ENCODE measurements at places on chromosomes 11 and 22.

- no peak for DNase-seq
These were observed 31.6 kb upstream of the MYH9 start for GRCh38 chr22:36419177-36419911.

DNA sequence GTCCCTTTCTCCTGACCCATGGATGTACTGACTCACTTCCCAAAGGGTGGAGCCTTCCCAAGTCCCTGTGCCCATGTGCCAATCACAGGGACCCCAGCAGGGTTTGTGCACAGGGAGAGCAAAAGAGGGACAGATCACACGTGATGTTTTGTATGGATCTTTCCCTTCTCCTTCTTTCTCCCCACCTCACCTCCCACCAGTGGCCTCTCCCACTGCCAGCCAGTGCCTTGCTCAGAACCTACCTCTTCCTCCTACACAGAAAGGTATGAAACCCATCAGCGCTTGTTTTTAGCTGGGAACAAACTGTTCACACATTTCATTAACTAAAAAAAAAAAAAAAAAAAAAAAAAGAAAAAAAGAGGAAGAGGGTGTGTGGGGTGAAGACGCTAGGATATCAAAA, 112.9 kb downstream of the DSCAML1 start:
- DNase-seq, result no peak

GRCh38 chr11:17581732-17582053, 34.6 kb downstream of the OTOG start:
- no peak for DNase-seq

GRCh38 chr22:25510876-25511275, 53.6 kb upstream of the GRK3 start:
- no peak for DNase-seq

- DNase-seq, result peak; percentile 46
These were observed 26.1 kb downstream of the UBE2L3 start for GRCh38 chr22:21593406-21594232.

- peak; percentile 80 for DNase-seq
These were observed 43.2 kb upstream of the DLAT start for GRCh38 chr11:111982019-111982464.

- DNase-seq, result no peak
These were observed 7.6 kb downstream of the IL17REL start for GRCh38 chr22:50004918-50005317.

GRCh38 chr11:133425245-133425644, 107.1 kb downstream of the OPCML start:
- no peak for DNase-seq

GRCh38 chr11:73182824-73183321, 35.2 kb upstream of the P2RY2 start:
- no peak for DNase-seq

DNA sequence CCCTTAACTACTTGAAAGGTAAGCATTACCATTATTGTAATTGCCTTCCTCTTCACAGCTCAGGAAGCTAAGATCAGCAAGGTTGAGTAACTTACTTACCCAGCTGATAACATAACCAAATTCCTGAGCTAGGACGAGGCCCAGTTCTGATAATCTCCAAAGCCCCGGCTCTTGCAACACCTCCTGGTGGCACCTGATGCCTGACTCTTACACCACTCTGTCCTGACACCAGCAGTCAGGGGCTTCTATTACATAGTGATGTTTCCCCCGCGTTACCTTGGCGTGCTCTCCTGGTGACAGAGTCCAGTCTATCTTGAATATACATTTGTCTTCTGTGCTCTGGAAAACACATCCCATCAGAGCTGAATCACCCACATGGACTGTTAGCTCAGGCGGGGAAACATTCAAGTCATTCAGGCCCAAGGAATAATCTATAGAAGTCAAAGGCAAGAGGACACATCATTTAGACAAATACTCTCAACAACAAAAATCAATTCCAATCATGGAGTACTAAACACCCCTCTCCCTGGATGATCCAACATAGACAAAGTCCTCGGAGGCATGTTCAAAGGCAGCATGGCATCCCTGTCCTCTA, 12.6 kb downstream of the JAML start:
- no peak for DNase-seq

DNA sequence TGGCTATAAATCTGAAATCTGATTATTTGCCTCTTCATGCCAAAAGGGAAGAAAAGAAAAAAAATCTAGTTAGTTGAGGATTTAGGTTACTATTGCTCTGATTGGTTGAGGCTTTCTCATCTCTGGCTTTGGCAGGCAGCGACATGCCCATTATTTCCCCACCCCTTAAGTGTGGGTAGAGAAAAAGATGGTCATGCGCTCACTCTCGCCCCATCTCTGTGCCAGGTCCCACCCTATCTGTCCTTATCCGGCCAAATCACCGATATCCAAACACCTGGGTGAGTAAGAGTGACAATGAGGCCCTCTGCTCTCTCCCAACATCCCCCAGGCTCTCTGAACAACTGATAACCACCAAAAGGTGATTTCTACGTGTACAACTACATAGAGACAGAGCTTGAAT, 31.2 kb upstream of the SNX19 start:
- no peak for DNase-seq

GRCh38 chr11:107271425-107271824, 186.2 kb downstream of the CWF19L2 start:
- DNase-seq, result no peak

- DNase-seq, result no peak
These were observed 7.3 kb downstream of the C11orf97 start for GRCh38 chr11:94519478-94520084.

GRCh38 chr11:23310276-23310675, 450.0 kb upstream of the CCDC179 start:
- DNase-seq, result no peak

- peak; percentile 78 for DNase-seq
These were observed 1.4 kb upstream of the OSBPL5 start for GRCh38 chr11:3166268-3167142.

DNA sequence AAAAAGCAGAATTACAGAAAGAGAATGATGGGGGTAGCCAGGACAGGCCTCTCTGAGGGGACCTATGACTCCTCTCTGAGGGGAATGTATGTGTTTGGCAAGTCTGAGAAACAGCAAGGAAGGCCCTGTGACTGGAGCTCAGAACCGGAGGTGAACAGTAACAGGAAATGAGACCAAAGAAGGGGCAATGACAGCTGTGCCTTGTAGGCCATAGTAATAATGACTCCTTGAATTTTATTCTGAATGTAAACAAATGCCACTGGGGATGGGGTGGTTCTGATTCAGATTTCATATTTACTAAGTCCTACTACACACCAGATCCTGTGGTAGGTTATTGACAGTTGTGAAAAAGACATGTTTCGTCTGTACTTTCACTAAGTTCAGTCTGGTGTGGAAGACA, 52.8 kb upstream of the APOA1 start:
- no peak for DNase-seq

- DNase-seq, result no peak
These were observed 3.1 kb upstream of the TMEM109 start for GRCh38 chr11:60910711-60911380.

GRCh38 chr11:33515347-33515746, 185.3 kb downstream of the C11orf91 start:
- DNase-seq, result no peak

GRCh38 chr22:22552630-22553029, 6.4 kb downstream of the PRAME start:
- peak; percentile 39 for DNase-seq

GRCh38 chr11:84687433-84687832, 939.7 kb downstream of the DLG2 start:
- DNase-seq, result no peak

GRCh38 chr22:44952863-44953746, 56.7 kb downstream of the PHF21B start:
- DNase-seq, result no peak

GRCh38 chr22:48897645-48898370, 929.9 kb downstream of the BRD1 start:
- DNase-seq, result no peak

DNA sequence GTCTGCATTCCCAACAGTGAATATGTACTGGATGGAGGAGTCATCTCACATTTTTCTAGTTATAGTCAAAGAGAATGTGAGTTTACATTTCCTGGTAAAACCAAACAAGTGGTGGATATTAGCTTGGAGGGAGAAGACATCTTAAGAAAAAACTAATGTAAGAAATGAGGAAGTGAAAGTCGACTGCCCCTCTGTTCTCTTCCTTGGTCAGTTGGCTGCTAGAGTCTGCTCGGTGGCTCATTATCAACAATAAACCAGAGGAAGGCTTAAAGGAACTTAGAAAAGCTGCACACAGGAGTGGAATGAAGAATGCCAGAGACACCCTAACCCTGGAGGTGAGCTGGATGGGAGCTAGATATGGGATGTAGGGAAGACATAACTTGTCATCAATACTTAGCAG, 5.8 kb downstream of the SLC22A9 start:
- no peak for DNase-seq

DNA sequence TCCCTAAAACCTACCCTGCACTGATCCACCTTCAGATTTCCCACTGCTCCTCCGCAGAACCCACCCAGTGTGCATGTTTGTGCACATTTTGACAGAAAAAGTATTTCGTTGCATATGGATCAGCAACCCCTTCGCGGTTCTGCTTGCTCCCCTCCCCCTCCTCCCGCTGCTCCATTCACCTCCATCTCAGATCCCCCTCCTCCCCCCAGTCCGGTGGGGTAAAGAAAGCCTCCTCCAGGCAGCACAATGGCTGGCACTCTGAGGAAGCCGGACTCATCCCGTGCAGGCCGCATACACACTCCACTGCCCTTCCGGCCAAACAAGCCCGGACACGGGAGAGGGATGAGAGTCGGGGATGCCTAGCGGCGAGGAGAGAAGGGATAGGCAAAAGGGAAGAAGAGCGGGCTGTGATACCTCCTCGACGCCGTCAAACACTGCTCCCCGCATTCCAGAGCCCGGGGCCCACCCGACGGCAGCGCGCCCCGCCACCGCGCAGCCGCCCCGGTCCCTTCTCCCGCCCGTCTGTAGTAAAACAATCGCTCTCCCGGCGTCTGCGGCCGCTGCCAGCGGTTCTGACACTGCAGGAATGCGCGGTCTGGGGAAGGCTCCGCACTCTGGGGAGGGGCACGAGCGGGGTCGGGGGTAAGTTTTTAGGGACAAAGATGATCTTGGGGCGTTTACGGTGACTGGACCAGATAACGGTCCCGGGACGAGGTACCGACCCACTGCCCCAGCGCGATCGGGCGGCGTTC, 915 bp downstream of the FEZ1 start:
- DNase-seq, result peak; percentile 9

- DNase-seq, result no peak
These were observed 4.5 kb upstream of the EIF3F start for GRCh38 chr11:7982582-7983119.

DNA sequence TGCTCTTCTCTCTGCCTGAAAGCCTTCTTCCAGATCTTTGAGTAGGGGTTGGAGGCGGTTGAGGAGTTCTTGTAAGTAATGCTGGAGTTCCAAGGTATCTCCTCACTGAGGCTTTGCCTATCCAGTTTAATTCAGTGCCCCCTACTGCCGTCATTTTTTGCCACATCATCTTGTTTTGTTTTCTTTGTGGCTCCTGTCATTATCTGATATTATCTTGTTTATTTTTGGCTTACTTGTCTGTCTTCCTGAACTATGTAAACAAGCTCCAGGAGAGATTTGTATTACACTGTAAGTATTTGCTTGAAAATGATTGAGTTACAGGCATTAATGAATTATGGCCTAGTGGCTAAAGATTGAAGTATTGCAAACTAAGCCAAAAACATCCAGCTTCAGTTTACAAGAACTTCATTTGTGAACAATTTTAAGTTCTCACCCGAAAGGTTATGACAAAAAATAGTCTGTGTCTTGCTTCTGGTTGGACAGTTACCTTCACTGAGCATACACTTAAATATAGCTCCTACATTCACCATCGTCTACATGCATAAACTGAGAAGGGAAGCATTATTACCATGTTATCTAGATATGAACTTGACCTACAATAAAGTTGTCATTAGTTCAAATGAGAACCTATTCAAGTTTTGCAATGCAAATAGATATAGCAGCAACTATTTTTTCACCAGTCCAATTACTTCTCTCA, 154.8 kb downstream of the ARHGAP42 start:
- DNase-seq, result no peak

- DNase-seq, result no peak
These were observed 29.7 kb downstream of the EFCAB6 start for GRCh38 chr22:43782448-43782847.

GRCh38 chr22:37235897-37236607, 8.0 kb downstream of the RAC2 start:
- DNase-seq, result no peak

DNA sequence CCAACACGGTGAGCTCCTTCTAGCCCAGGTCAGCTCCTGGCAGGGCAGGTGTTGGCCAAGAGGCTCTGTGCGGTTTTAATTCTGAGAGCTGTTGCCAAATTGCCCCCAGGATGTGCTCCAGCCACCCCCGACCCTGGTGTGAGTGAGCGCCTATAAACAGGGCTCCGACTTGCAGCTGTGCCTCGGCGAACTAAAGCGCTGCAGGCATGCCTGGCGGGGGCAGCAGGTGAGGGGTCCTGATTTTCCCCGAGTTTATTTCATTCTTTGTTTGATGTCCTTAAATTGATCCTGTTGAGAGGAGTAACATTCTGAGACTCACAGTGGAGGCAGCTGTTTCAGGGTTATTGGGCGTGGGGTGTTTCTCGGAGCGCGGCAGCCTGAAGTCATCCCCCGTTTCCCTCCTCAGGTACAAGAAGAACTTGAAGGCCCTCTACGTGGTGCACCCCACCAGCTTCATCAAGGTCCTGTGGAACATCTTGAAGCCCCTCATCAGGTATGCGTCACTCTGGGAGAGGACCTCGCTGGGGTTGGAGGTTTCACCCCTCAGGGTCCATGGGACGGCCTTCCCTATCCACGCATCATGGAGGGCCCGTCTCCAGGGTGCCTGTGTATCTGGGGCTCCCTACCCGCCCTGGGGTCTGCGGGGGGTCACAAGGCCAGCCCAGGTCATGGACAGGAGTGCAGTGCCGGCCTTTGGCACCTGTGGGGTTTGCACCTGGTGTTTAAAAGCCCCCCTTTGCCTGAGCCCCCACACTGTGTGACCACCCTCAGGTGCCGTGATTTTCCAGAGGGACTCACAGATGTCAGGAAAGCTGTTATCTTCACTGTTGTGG, 62.1 kb downstream of the ARHGAP8 start:
- no peak for DNase-seq

GRCh38 chr11:117817368-117818040, 7.0 kb downstream of the FXYD2 start:
- DNase-seq, result peak; percentile 90

- DNase-seq, result no peak
These were observed 511.2 kb upstream of the RAG2 start for GRCh38 chr11:37109286-37109585.

DNA sequence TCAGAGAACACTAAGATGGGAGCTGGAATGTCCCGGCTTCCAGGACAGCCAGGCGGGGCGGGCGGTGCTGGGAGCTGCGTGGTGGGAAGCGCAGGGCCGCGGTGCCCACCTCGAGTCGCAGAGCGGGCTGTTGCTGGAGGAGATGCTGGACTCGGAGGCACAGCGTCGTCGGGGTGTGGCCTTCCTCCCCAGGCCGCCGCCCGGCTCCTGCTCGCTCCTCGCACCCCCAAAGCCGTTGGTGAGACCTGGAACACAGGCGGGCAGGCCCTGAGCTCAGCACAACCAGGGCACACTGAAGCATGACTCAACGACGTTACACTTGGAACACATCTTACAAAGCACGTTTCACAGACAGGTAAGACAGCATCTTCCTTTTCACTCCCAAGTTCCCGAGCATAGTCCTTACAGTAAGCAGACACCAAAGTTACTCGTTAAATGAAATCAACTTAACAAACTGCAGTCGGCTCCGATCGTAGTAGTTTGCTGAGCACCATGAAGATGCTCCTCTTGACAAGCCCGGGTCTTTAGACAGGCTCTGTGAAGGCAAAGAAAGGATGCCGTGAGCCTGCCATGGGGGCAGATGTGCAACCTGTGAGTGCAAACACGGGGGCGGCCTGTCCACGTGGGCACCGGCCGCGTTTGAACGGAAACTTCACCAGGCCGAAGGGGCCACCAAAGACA, 50.0 kb downstream of the BRD1 start:
- DNase-seq, result no peak

Measured in WERI-Rb-1 (cell line).